ENCODE measurements at places on chromosomes 7 and 10.

- no peak for DNase-seq
These were observed 18.4 kb downstream of the MTPAP start for GRCh38 chr10:30330497-30331168.

GRCh38 chr7:30231271-30231670 lies 53.1 kb upstream of the ZNRF2 start:
- DNase-seq, result no peak

DNA sequence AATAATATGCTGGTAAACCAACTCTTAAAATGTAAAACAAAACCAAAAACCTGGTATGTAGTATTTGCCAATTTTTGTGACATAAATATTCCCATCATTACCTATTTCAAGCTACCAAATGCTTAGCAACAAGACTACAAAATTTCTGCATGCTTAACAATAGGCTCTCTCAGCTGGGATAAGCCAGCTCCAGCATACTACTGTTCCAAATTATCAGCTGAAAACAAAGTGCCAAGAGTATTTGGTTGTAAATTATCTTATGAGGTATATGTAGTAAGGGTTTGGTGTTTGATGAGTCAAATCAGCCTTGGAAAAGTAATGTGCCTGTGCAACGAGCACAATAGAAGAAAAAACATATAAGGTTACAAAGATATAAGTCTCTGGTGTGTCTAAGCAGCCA lies 263.2 kb downstream of the HGF start:
- no peak for DNase-seq

DNA sequence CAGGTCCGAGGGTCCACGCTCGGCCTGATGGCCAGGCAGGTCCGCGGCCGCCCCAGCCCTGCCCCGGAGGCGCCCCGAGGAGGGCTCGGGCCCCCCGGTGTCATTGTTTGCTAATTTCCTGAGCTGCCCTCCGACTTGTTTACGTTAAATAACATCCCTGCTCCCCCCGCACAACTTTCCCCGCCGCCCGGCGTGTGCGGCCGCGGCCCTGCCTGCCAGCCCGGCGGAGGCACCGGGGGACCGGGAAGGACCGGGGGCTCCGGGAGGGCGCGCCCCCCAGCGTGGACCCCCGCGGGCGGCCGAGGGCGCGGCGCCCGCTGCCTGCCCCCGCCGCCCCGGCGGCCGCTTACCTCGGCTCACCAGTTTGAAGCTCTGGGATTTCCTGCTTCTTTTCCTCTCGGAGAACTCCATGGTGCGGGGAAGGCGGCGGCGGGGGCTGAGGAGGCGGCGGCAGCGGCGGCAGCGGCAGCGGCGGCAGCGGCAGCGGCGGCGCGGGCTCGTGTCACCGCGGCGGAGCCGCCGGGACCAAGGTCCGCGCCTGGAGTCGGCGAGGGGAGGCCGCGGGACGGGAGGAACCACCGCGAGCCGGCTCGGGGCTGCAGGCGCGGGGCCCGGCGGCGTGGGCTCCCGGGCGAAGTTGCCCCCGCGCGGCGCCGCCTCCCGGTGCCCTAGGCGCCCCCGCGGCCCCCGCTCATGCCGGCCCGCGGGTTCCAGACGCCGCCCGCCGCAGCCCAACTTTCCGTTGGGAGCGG lies 515 bp downstream of the BEND7 start:
- DNase-seq, result no peak

- no peak for DNase-seq
These were observed 19.1 kb upstream of the GPAM start for GRCh38 chr10:112202561-112203241.

DNA sequence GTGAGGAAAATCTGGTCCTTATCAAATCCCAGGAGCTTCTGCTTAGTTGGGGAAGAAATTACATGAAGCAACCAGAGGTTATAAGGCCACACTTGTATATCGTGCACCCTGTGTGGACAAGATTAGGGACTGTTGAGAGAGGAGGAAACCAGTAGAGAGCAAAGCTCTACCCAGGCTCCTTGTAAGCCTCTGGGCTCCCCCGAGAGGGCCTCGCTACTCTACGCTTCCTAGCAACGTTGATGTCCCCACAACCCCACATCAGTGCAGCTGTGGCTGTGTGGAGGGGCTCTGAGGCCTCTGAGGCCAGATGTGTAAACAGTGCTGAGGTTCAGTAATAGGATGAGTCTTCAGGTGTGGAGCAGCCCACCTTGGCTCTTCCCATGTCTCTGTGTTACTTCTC lies 16.0 kb downstream of the HIF1AN start:
- no peak for DNase-seq

GRCh38 chr10:80579849-80580637 lies 42.3 kb downstream of the SH2D4B start:
- no peak for DNase-seq

Measured in activated gamma-delta T cell treated with anti-CD3 and anti-CD28 coated beads, Interleukin-2, amount 50 U/mL, for 16 hours (primary cell).